ENCODE measurements at places on chromosomes 1 and 21.

DNA sequence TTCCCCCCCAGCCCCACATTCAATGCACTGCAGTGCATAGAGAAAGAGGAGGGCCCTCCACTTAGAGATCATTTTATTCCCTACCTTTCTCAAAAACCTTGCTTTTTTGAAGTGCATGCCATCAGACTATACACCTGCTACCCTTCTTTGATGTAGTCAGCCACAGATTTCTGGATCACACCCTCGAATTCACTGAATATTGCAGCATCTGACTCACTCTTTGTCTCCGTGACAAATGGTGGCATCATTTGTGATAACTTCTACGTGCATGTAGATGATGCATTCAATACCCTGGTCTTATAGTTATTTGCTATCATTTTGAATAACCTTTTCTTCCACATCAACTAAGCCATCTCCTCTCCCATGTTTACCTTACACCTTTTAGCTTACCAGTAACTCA, 310.3 kb upstream of the SGIP1 start:
- DNase-seq = no peak

DNA sequence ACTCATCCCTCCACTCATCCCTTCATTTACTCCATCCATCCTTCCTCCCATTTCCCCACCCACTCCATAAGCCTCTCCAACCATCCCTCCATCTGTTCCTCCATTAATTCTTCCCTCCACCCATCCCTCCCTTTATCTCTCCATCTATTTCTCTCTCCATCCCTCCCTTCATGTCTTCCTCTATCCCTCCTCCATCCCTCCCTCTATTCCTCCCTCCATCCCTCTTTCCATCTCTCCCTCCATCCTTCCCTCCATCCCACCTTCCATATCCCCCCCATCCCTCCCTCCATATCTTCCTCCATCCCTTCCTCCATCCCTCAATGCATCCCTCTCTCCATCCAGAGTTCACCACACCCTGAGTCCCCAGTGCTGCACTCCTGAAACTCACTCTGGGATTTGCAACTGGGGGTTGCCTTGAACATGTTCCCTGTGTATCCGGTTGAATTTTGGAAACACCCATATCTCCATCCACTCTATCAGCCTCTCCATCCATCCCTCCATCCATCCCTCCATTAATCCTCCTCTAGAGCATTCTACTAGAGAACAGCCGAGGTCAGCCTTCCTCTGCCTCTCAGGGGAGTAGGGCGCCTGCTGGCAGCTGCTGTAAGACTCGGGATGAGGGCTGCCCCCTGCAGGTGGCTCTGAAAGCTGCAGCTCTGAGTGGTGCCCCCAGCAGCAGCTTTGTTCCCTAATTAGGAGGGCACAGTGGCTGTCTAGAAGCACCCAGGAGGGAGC, 39.4 kb downstream of the ABCG1 start:
- DNase-seq = peak; percentile 7

DNA sequence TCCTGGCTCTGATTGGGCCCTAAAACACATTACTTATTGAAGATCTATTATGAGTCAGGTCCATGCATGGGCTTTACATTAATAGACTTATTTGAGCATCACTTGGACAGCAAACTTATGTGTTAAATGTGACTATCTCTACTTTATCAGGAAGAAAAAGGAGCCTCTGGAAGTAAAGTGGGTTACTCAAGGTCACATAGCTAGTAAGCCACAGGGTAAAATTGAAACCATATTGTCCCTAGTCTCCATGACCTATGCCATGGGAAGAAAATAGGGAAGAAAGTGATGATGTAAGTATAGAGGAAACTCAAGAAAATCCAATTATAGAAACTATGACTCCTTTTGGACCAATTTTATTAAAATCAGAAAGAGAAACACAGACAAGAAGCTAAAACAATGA, 555.3 kb downstream of the NUF2 start:
- DNase-seq = no peak

DNA sequence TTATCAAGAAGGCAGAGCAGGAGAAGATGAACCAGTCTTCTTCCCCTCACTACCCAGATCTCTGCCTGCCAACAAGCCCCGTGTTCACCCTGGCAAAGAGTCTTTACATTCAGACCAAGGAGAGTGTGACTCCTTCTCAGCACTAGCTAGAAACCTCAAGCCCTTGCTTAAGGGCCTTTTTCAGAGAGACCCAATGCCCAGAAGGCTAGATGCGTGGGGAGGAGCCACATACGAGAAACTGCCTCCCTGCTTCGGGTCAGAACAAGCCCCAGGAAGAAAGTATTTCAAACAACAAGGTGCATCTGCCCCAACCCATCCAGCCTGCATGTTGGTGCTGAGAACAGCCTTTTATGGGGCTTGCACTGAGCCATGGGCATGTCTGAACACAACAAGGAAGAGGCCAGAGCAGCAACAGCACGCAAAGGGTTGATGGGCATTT, 152.7 kb upstream of the CAMK1G start:
- no peak for DNase-seq

DNA sequence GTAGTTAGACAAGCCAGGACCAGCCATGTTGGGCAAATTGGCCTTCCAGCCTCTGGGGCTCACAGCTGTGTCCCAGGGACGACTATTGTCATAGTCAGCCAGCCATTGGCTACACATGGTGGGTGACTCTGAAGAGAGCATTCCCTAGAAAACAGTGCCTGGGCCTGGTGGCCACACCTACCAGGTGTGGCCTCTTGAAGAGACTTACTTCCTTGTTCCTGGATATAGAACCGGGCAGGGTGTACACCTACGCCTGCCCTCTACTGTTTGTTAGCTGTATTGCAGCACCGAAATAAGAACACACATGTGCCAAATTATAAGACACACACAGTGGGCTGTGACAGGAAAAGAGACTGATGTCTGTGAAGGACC, 134.6 kb upstream of the ARHGEF16 start:
- peak; percentile 3 for DNase-seq

- DNase-seq = no peak
Observed at GRCh38 chr1:34379911-34380310, 203.2 kb downstream of the C1orf94 start.

DNA sequence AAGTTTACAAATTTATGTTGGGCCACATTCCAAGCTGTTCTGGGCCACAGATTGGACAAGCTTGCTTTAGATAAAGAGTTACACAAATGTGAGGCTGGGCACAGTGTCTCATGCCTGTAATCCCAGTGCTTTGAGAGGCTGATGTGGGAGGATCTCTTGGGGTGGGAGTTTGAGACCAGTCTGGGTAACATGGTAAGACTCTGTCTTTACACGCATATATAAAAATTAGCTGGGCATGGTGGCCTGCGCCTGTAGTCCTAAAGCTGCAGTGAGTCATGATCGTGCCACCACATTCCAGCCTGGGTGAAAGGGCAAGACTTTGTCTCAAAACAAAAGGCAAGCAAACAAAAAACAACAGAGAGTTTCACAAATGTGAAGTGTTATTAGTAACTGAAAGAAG, 5.9 kb upstream of the VCAM1 start:
- no peak for DNase-seq

GRCh38 chr1:109045595-109045994, 3.7 kb upstream of the WDR47 start:
- no peak for DNase-seq

DNA sequence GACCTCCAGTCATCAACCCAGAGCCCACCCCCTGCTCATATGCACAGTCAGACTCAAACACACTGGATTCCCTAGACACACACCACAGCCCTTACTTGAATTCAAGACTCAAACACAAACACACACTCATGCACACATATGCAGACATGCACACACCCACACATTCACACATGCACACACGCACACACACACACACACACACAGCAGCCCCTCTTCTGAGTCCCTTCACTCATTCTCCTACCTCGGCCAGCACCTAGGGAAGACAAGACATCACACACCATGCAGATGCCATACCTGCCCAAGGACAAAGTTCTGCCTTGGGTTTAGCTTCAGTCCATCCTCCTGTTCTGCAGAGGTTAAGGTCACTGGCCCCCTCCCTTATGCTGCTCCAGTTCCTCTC, 1.6 kb upstream of the HCRTR1 start:
- no peak for DNase-seq

DNA sequence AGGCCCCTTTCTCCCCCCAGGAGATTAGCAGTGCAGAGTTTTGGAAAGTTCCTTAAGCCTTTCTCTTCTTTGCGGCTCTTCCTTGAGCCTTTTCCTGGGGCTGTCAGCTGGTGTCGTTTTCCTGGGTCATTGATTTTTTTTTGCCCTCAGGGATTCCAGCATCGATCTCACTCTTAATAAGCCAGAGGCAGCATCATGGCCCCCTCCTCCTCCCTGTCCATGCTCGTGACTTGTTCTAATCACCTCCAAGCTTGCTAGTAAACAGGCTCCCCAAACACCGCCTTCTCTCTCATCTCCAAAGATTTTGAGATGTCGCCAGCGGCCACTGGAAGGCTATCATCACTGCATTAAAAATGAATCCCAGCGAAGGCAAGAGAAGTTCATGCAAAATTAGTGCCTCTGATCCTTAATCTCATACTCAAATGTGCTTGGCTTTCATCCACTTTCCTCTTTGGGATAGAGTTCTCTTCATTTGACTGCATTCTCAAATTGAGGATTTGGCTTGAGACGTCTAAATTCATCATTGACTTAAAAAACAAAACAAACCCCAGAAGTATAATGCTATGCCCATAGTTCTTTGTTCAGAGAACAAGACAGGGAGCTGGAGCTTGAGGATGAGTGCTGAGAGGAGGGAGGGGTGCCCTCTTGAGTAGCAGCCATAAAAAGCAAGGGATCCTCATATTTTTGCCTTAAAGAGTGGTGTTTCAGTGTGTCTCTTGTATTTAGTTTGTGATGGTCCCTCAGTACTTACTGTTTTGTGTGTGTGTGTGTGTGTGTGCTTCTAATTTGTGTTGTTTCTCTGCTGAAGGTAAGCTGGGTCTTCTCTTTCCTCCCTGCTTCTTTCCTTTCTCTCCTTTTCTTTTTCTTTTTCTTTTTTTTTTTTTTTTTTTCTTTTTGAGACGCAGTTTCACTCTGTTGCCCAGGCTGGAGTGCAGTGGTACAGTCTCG, 3.2 kb downstream of the EVA1C start:
- DNase-seq = no peak

Data from SK-N-DZ (cell line).